Mucosa of descending colon (tissue), 3 donors: ENCODE measurements at places on chromosomes 3 and 15. TPM values are rescaled to one million over a fixed set of nuclear protein-coding genes. Genes with fewer than 3 reads are reported as not detected.

GRCh38 chr3:105764378-105765307 lies 104.2 kb downstream of the CBLB start:
- DNase-seq = no peak

Gene HAPLN3
- total RNA-seq = 4.0 TPM

DNA sequence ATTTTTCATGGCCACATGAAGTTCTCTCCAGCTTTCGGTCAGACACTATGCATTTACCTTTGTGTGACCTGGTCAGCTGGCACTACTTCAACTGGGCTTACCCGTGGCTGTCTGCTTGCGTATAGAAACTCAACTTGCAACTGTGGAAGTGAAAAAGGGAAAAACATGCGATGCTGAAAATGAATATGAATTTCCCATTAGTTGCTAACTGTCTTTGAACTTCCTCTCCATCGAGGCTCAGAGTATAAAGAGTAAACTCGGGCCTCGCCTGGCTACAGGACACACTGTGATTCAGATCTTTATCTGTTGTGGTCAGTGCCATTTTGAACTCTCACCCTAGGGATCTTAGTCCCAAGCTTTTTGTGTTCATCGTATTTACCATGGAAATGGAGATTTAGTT lies 26.8 kb downstream of the NFKBIZ start:
- no peak for DNase-seq

Gene EBLN2
- total RNA-seq = 5.7 TPM

DNA sequence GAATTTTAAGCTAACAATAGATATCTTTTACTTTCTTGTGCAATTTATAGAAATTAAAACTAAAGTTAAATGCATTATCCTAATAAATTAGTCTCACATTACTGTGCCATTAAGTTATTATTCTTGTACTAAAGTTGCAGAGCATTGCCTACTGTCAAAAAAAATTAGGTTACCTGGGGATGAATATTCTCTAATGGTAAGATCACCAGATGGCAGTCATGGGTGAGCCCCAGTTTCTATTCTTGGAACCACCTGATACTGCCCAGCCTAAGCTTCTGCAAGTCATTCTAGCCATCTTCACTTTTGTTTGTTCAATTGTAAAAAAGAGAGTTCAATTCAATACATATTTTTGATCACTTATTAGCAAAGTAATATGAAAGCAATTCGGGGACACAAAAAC lies 213.2 kb downstream of the CADM2 start:
- DNase-seq = no peak

DNA sequence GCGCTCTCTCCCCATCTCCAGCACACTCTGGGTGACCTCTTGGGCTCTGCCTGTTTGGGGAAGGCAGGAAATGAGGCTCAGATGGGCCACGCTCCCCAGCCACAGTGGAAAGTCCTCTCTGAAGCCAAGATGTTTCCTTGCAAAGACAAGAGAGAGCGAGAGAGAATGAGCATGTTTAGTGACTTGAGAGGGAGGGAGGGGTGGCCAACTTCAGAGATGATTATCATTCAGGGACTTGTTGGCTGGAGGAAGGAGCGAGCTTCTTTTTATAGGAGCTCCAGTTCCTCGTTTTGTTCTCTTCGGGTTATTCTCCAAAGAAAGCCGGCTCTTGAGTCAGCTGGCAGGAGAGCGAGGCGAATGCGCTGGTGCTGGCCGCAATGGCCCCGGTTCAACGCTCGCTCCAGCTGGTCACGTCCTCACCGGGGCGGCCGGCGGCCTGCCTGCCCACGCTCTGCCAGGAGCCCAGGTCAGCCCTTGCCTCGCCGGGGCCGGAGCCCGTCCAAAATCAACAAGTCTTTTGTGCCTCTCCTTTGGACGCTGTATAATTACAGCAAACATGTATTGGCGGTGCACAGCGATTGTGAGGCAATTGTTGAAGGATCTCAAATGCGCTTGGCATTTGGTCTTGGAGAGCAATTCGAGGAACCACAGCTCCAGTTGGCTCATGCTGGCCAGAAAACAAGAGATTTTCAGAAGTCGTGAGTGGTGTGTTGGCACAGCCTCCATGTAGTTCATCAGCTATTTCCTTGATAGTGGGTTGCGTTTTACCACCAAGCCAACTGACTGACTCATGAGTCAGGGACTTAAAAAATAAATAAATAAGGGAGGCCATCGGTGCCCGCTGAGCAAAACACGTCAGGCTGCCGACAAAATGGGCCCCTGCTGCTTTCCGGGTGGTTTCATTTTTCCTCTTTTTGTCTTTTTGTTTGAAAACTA lies 288.6 kb downstream of the UACA start:
- no peak for DNase-seq

DNA sequence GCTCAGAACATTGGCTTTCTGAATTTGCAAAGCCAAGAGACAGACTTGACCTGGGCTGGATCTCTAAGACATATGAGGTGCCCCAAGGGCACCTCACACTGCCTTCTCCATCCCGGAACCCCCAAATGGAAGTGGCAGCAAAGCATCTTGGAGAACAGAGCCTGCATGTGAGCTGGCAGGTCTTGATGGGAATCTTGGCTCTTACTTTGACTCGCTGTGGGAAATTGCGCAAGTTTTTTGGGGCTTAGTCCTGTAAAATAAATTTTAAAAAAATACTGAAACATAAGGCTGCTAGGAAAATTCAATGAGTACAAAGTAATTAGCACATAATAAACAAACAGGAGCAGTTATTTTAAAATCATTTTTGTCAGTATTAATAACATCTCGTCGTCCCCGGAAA lies 13.7 kb upstream of the SEC22A start:
- no peak for DNase-seq
